ENCODE measurements at places on chromosomes 6 and 20. TPM values are rescaled to one million over a fixed set of nuclear protein-coding genes. Genes with fewer than 3 reads are reported as not detected.

The CAPN11 gene
- 0.30 TPM for total RNA-seq

The GNRH2 gene
- total RNA-seq: not detected

The AGPAT1 gene
- total RNA-seq: 54.5 TPM

The BPIFA1 gene
- 0.46 TPM for total RNA-seq

The SEMG1 gene
- not detected for total RNA-seq

The THBS2 gene
- total RNA-seq: 14.8 TPM

- no peak for DNase-seq
Observed at GRCh38 chr20:20407891-20408805, 40.2 kb downstream of the INSM1 start.

GRCh38 chr6:11223286-11223864, 9.1 kb downstream of the NEDD9 start:
- DNase-seq: no peak

DNA sequence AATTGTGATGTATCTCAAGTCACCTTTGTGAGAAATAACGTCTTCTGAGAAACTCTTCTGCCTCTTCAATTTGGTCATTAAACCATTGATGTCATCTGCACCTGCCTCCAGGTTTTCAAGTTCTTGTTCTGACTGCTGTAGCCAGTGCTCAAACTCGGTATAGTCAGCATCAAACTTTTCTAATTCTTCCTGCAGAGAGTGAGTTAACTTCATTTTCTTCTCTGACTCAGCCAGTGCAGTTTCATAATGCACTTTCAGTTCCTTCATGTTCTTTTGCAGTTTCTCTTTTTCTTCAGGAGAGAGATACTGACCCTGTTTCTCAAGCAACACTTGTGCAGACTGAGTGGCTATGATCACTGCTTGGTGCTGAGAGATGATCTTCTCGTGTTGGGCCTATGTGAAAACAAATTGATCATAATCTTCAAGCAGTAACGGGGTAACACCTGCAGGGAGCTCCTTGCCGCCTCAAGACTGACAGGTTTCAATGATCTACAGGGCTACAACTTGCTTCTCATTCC, 48.8 kb downstream of the DST start:
- DNase-seq: no peak

DNA sequence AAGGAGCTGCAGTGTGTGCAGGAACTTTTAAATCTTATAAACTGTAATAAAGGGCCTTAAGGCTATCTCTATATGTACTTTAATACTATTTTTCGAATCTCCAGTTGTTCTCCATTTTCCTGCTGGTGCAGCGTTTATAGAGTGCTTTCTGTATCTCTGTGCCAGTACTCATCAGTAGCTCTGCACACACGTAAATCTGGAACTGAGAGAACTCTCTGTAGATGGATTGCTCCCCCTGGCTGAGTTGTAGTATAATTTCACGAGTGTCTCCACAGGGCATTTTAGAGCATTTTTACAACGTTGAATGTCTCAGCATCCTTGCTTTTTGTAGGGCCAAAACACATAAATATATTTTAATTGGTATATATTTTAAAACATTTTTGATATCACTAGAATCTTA, 256.5 kb downstream of the TRDN start:
- DNase-seq: no peak

DNA sequence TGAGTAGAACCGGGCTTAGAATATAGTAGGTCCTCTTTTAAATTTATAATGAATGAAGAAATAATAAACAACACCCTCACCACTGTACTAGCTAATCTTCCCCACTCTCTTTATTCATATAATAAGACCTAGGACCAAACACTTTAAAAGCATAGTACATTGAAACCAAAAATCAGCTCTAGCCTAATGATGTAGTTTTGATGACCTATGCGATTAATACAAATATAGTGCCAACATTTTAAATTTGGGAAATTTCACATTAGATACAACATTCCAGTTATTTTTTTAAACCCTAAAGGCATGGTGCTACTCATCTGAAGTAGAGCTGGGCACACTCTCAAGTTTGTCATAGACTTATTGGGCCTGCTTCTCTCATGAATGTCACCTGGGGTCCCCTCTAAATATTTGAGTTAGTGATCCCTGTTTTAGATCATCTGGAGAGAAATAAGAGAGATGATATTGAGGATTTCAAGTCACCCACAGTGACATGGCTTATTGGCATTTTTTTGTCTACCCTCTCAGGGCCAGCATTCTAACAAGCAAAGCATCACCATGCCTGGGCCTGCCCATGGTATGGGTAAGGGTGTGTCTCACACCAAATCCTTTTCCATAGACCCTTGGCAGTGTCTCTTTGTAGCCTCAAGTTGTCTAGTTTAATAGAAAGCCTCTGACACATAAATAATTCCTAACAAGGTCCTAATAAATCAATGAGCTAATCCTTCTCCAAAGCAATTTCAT, 319.8 kb downstream of the HIVEP2 start:
- no peak for DNase-seq

DNA sequence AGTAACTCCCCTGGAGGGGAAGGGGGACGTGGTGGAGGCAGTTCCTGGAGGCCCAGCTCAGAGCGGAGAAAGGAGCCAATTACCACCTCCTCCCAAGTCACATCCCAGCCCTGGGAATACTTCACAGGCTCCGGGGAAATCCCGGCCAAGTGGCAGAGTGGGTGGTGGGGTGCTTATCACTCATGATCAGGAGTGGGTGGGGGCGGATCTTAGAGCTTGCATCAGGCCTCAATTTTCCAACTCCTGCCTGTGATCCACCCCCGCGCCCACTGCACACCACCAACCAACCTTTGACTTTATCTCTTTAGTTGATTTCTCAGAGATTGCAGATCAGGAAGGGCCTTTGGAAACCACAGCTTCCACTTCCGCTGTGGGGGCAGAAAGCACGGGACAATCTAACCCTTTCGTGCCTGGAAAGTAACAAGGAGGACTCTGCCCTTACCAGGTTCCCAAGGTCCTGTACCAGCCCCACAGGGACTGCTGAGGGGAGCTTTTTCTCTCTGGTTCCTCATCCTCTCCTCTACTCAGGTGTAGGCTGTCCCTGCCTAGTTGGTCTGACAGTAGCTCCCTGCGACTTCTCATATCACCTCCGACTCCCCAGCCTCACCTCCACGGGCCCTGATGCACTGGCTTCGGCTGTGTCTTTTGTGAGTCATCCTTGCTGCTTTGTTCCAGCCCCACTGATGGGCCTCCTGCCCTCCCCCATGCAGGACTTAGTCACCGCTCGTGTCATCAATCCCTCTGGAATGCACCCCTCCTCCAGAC, 24.9 kb upstream of the IER3 start:
- no peak for DNase-seq

DNA sequence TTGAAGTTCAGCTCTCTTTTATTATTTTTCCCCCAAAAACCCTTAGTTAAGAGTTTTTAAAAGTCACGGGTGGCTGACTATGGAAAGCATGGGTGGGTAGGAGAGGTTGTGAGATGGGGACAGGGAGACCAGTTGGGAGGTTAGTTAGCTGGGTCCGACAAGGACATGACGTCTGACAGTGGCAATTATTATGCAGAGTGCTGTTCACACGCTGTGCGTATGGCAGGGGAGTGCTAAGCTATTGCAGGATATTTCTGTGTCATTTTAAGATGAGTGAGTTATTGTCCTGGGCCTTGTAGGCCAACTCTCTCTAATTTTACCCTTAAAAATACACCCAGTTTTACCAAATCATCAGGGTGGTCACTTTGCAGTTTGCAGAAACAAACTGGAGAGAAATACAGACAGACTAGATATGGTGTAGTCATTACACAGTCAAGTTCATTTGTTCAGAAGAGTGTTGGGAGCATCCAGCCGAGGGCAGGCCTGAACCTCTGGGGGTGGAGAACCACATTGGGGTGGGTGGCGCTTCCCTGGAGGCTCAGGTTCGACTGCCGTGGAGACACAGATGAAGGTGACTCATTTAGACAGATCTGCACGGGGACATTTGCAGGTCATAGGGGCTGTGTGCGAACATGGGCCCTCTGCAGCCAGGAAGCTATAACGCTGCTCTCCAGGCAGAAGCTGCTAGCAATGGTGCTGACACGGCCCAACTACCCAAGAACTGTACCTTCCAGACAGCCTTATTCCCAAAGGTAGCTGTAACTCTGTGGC, 307.6 kb downstream of the QKI start:
- no peak for DNase-seq

GRCh38 chr6:293193-294174, 1.2 kb downstream of the DUSP22 start:
- peak; percentile 66 for DNase-seq

GRCh38 chr6:57205550-57206328, 16.4 kb downstream of the RAB23 start:
- DNase-seq: no peak

DNA sequence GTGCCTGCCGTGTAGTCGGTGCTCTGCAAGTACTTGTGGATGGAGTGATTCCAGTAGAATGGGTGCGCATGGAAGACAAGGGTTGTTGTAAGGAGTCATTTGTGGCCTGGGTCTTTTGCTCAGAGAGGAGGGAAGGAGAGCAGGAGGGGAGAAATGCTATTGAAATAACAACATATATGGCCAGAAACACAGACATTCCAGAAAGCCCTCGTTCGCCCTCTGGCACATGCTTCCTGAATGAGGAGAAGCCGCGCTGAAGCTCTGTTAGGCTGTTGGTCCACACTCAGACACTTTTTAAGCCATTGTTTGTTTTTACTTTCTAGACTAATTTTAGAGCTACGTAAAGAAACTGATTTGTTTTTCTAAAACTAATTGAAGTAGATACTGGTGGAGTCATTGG, 107.4 kb downstream of the RPP40 start:
- DNase-seq: no peak

DNA sequence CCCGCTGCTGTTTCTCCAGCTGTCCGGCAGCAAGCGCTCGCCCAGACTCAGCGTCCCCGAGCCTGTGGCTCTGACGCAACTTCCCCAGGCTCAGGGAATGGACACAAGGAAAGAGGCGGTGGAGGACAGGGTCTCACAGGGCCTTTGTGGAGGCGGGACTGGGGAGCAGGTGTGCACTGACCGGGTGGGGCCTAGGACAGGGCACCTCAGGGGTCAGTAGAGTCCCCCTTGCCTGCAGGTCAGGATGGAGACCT, 20.0 kb downstream of the LAMA5 start:
- DNase-seq: no peak

DNA sequence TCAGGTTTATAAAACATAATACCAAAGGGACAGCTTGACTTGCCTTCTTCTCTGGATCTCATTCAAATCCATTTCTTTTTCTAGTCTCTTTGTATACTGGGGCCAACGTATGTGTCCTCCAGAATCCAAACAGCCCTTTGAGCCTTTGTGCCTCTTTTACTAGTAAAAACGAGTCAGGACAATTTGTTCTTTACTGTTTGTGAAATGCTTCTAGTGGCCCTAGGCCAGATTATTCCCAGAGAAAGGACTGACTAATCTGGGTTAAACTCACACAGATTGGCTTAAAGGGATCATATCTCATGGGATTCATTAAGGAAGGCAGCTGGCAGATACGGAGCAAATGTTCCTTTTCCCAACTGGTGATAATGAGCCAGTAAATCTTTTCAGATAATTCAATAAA, 32.1 kb upstream of the MANEA start:
- no peak for DNase-seq

- no peak for DNase-seq
Observed at GRCh38 chr6:21240709-21241108, 352.8 kb upstream of the SOX4 start.

DNA sequence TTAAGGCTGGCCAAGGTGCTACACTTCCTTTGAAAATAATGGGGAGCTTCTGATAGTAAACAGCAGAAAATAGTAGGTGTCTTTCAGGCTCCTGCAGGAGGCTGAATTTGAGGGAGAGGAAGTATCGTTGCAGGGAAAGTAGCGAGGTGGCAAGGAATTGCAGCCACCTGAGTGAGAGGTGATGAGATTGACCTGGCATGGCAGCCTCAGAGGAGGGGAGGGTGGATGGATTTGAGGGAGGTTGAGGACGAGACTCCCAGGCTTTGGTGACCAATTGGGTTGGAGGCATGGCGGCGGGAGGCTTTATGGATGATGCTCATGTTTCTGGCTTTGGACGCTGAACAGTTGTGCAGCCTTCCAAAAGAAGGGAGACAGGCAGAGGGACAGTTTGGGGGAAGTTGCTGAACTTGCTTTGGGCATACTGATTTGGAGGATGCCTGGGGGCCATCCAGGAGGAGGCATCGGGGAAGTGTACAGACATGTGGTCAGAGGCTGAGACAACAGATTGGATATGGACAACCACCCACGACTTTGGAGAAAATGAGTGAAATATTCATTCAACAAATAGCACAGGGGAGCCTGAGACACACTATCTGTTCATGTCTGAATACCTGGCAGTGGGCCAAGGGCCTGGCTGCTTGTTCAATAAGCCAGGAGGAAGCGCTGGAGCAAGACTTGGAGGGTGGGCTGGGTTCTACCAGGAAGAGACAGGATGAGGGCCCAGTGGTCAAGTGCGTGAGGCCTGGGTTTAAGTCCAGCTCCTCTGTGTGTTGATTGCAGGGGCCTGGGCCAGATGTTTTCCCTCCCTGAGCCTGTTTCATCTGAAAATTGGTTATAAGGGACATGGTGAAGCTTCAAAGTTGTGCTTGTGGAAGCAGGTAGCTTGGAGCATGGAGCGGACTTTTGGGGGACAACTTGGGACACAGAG, 113.2 kb downstream of the CEBPB start:
- peak; percentile 75 for DNase-seq

DNA sequence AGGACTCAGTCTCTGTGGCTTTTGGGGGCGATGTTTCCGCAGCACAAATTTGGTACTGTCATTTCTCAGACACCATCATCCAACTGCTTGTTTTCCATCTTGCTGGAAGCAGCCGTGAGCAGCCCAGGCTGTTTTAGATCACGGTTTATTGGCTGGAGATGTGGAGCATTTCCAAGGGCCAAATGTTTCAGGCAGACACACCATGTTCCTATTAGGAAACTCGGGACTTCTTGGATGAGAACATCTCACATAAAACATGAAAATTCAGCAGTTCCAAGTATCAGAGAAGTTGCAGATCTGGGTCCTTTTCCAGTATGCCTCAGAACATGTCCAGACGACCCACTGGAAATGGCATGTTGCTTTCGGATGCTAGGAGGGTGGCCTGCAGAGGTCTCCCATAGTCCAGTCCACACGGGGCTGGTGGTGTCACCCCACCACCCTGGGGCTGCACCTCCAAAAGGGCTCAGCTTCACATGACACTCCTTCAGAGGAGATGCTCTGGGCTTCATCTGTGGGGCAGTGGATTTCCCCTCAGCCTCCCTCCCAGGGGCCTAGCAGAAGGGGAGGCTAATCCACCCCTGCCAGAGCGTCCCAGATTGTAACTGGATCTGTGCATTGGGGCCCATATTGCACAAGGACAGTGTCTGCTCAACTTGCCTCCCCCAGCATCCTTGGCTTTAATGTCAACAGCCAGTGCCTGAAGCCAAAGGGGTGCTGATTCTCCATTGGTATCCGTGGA, 176.3 kb downstream of the SCP2D1 start:
- DNase-seq: no peak

DNA sequence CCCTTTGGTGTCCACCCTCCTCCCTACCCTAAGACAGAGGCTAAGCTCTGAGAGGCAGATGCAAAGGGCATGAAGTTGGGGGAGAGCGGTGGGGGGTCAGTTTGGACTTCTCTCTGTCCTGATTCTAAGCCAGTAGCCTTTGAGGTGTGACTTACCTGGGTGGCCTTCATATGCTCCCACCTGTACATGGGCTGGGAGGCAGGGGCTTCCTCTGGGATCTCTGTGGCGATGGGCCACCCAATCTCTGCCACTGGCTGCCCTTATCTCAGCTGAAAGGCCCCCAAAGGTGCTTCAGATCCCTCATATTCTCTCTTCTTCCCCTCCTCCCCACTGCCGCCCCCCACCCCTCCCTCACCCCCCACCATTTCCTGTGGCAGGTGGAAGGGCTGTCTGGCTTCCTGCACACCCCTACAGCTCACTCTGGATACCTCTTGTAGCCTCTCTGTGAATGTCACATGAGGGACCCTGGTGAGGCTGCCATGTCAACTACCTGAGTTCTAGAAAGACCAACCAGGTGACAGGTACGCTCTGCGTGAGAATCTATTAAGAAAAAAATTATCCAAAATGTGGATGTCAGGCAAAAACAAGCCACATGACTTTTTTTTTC, 34.0 kb downstream of the PNLDC1 start:
- no peak for DNase-seq

Data from upper lobe of left lung (tissue), 6 donors.